PC-9 (cell line): ENCODE measurements at places on chromosomes 1 and 21. TPM values are rescaled to one million over a fixed set of nuclear protein-coding genes. Genes with fewer than 3 reads are reported as not detected.

Gene RHD
- total RNA-seq, result not detected in 2 replicates

Gene YIPF1
- total RNA-seq, result 23.3 and 26.1 TPM in 2 replicates

Gene TMEM61
- total RNA-seq, result 3.8 and 5.0 TPM in 2 replicates

Gene SH2D1B
- total RNA-seq, result not detected in 2 replicates

Gene TSPEAR
- not detected in 2 replicates for total RNA-seq

Gene GABPA
- total RNA-seq, result 18.2 and 20.5 TPM in 2 replicates

Gene TCHHL1
- not detected in 2 replicates for total RNA-seq

GRCh38 chr1:39952359-39953110 is 2.4 kb upstream of the MFSD2A start:
- DNase-seq, result no peak

DNA sequence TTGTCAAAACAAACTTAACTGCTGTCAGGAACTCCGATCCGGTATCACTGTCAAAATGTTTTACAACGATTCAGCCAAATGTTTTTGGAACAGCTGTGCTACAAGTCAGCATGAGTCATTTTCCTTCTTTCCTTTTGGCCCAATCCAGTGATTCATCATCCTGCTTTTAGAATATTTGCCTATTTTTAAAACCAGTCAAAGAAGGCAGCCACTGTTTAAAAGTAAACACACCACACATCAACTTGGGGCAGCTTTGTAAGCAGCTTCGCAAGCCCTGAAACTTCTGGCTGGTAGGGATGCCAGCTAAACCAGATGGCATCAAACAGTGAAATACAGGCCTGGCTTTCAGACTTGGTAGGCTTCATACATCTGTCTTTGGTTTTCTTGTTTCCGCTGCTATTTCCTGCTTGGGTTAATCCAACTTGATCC is 14.9 kb downstream of the MAP3K7CL start:
- peak; percentile 75 for DNase-seq

DNA sequence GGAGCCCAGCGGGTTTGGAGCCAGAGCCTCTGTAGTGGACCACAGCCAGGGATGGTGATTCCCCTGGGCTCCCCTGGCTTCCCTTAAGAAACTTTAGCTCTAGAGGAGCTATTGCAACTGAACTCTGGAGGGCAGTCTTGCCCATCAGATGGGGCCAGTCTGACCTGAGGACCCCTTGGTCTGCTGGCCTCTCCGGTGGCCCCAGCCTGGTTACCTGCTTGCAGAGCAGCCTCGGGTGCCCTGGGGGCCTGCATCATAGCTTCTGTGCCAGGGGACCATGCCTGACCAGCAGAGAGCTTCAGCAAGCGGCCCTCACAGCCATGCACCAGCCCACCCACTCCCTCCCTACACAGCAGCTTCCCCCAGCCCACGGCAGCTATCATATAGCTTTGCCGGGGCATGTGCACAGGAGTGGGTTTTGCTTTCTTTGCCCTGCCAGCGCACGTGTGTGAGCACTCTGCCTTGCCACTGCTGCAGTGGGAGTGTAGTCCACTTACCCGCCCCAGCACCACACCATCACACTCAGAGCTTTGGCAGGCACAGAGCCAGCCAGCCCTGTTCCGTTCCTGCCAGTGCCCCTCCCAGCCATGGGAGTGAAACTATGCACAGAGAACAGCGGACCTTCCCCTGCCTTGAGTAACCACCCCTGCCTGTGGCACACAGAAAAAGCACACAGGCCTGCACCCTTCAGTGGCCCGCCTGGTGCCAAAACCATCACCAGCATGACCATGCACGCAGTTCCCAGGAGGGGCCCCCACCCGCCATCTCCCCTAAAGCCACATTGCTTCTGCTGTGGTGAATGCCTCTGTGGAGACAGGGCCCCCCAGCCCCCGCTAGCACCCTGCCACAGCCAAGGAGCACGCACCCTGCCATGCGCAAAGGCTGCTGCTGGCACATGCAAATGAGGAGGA is 442.9 kb upstream of the NEGR1 start:
- no peak for DNase-seq

DNA sequence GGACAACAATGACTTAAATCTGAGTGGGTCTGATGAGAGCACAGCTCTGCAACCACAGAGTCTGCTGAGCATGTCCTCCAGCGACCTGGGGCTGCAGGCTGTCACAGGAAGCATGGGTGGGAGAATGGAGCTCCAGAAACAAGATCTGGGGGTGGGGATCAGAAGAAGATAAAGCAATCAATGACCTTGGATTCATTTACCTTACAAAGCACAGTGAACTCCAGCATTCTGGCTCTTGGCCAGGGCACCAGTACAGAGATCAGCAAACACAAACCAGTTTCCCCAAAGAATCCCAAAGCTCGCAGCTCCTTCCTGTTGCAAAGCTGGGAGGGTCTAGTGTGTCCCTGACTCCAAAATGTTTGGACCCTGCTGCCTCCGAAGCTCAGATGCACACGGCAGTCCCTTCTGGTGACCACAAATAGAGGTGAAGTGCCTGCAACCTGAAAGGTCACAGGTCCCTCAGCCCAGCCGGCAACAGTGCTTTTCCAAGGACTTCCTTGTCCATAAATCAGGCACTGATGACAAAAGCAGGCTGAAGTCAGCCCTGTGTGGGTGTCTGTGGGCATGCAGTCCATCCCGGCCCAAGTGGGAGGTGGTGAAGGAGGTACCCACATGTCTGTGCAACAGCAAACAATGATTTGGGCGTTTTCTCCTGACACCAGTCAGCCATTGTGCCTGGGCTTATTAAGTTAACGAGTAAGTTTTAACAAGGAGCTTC is 76.1 kb downstream of the SH3BGR start:
- DNase-seq, result no peak

- no peak for DNase-seq
Measured at GRCh38 chr21:42608446-42608845, 45.0 kb upstream of the PDE9A start.

DNA sequence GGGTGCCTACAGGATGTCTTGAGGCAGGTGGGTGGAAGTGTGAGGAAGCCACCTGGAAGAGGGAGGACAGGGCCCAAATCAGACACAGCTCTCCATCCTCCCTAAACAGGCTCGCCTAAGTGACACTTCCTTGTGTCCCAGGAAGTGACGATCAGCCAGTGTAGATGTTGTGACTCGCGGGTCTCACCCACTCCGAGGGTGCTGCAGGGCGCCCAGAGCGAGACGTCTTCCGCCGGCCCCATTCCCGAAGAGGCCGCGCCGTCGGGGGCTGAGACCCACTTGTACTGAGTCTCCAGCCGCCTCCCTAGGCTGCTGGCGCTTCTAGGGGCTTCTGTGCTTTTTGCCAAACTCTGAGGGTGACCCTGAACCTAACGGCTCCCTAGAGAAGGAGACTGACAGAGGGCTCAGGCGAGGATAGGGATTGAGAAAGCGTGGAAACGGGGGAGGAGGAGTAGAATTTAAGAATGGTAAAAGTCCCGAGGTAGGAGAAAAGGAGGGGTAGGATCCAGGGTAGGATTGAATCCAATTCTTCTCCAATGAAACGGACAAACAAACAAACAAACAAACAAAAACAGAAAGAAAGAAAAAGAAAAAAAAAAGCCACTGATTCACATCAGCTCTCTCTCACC is 543 bp upstream of the MARK1 start:
- no peak for DNase-seq

- DNase-seq, result no peak
Measured at GRCh38 chr1:107871259-107871658, 93.7 kb downstream of the VAV3 start.

DNA sequence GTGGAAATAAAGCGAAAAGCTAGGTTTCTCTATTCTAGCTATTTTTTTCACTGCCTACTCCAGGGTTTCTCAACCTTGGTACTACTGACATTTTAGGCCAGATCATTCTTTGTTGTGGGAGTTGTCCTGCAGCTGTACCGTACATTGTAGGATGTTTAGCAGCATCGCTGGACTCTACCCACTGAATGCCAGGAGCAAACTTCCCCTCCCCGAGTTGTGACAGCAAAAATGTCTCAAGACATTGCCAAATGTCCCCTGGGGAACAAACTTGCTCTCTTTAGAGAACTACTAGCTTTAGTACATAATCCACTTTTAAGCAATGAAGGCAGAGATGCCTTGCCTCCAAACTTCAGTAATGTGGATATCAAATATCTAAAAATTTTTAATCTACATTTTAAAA is 122.8 kb downstream of the PLPPR5 start:
- DNase-seq, result no peak

DNA sequence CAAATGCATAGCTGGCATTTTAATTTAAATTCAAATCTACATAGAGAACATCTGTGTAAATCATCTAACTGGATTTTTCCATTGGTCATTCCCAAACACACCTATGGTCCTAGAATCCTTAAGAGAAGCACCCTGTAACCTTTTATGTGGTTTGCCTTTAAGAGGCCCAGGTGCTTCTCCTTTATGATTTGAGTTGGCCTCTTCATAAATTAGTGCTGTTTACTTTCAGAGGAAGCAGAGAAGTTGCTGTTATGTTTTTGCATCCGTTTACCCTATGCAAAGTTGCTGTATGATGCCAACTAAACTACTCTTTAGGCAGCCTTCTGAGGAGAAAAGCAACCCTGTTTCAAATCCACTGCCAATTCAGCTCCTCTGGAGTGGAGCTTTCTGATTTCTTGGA is 193.8 kb downstream of the HS2ST1 start:
- no peak for DNase-seq

GRCh38 chr1:203104789-203105390 is 19.1 kb upstream of the MYOG start:
- DNase-seq, result no peak

DNA sequence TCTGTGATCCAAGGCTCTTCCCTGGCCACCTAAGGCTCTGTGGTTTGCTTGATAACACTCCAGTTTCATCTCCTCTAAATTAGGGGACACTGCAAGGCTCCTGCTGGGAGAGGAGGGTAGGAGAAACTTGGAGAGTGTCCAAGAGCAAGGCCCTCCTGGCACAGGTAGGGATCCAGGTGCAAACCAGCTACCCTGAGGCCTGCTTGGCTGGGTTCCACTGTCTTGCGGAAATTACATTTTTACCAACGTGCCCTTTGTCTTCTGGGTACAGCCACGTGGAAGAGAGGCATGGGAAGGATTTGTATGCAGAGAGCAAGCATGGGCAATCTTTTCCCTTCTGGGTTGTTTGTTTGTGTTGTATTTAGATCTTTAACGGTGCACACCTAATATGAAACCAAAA is 132.5 kb downstream of the PRDM2 start:
- DNase-seq, result no peak

- no peak for DNase-seq
Measured at GRCh38 chr1:67740543-67740942, 55.5 kb downstream of the GADD45A start.

- no peak for DNase-seq
Measured at GRCh38 chr1:8167936-8168335, 141.8 kb upstream of the ERRFI1 start.

DNA sequence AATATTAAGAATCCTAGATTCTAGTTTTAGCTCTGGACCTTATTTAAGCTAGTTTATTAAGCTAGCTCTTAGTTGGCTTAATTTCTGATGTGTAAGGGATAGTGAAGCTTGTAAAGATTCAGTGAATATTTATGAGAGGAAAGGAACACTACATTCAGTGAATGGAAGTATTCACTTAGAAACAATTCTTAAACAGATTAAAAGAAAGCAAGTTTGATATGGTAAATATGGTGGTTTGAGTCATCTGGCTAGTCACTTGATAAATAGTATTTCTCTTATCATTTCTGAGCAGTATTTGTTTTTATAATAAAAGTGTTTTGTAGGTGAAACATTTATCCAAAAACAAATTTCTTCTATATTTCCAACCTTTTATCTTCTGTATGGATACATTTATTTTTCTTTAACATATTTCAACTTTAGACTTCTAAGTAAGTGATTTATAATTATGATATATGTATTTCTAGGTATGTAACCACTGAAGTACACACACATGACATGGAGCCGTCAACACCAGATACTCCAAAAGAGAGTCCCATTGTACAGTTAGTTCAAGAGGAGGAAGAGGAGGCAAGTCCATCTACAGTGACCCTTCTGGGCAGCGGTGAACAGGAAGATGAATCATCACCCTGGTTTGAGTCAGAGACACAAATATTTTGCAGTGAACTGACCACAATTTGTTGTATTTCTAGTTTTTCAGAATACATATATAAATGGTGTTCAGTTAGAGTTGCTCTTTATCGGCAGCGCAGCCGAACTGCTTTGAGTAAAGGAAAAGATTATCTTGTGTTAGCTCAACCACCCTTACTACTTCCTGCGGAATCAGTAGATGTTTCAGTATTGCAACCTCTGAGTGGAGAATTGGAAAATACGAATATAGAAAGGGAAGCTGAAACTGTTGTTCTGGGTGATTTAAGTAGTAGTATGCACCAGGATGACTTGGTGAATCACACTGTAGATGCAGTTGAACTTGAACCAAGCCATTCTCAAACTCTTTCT is 55.6 kb downstream of the SUCO start:
- DNase-seq, result peak; percentile 90

DNA sequence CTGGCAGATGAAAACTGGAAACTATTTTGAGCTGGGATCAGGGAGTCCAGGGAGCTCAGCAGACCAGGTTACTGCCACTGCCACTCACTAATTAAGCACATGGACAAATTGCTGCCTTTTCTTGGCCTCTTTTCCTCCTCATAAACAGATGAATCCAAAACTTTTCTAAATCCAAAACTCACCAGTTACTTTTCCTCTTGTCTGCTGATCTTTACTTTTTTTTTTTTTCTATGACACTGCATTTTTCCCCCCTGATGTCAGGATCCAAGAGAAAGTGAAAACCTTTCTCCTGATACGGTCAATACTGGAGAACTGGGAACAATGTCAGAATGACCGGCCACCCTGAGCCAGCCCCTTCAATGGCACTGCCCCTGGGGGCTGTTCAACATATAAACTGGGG is 405.8 kb downstream of the DUSP10 start:
- DNase-seq, result no peak

DNA sequence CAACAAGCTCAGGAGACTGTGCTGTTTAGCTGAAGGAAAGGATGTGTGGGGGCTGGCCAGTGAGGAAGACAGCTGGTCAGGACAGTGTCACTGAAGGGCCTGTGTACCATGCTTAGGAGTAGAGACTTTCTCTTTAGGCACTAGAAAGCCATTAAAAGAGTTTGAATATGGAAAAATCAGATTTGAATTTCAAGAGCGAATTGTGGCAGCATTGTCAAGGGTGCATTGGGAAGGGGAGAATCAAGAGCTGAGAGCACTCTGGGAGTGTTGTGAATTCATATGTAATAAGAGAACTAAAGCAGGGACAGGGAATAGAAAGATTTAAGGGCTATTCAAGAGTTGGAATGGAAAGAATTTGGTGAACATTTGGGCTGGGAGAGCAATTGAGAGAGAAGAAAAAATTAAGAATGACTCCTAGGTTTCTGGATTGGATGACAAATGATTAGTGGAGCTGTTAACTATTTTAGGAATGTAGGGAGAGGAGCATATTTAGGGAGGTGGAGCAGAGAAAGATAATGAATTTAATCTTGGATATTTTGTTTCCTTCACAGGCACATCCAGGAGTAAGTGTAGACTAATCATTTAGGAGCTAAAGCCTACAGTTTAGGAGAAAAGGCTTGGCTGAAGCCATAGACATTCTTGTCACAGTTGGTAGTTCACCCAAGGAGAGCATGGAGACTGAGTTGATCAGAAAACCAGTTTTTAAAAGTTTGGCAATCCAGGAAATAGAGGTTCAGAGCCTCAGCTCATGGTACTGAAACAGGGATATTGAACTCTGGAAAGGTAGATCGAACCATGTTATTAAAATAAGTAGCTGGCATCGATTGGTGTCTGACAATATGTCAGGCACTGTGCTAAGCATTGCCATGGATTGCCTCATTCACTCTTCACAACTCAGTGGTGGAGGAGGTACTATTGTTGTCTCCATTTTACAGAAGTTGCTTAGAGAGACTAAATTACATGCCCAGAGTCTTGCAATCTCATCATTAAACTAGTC is 23.1 kb upstream of the TOR3A start:
- peak; percentile 67 for DNase-seq

- DNase-seq, result no peak
Measured at GRCh38 chr1:211033921-211034525, 99.9 kb downstream of the KCNH1 start.

- DNase-seq, result peak; percentile 57
Measured at GRCh38 chr1:235642943-235643371, 6.6 kb downstream of the GNG4 start.
